Caco-2 (cell line): ENCODE measurements at places on chromosomes 6 and 20. TPM values are rescaled to one million over a fixed set of nuclear protein-coding genes. Genes with fewer than 3 reads are reported as not detected.

The FOXS1 gene
- not detected in 2 replicates for total RNA-seq

The ANKRD66 gene
- not detected in 2 replicates for total RNA-seq

- no peak for DNase-seq
Measured at GRCh38 chr6:99905209-99906106, 88.6 kb downstream of the MCHR2 start.

DNA sequence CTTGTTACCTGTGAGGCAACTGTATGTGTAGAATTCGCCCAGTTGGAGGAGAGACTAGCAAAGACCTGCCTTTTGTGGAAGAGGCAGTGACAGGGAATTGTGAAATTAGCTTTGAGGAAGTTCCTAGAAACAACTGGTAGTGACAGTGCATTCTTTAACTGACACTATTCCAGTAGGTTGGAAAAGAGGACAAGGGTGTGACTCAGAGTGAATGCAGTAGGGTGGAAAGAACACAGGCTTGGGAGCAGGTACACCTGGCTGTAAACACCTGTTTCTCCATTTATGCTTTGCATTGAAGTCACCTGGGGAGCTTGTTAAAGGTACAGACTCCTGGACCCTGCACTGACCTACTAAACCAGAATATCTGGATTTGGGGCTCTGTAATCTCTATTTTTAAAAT is 295.7 kb downstream of the PHACTR1 start:
- DNase-seq, result no peak

DNA sequence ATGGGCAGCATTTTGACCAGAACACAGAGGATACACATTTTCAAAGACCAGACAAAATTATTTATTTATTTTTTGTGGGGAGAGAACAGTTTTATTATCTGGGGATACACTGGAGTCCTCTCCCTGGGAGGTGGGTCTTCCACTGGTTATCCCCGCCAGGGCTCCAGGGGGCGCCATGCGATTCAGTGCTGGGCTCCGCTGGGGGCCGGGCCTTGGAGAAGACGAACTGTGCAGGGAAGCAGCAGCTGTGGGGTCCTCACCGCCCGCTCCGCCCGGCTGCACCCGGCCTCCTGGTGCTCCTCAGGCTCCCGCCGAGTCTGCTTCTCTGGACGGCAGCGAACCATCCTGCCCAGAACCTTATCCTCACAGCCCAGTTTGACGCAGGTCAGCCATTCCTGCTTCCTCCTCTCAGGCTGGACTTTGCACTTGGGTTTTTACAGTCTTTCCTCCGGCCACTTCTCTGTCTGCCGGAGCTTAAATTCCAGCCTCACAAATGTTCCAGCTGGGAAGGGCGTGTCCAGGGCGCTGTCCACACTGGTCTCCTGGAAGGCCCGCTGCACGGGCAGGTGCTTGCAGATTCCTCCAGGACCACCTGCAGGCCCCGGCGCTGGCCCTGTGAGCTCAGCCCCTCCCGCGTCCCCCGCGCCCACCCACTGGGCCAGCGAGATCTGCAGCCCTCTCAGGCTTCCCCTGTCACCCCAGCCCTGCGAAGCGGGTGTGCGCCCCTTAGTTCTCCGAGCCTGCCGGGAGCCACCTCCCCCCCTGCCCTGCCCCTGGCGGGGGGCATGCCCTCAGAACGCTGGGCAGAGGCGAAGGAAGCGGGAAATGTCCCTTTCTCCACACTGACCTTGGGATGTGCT is 1830.0 kb upstream of the DEFB115 start:
- peak; percentile 84 for DNase-seq

- no peak for DNase-seq
Measured at GRCh38 chr6:50289366-50289765, 239.6 kb upstream of the DEFB112 start.

DNA sequence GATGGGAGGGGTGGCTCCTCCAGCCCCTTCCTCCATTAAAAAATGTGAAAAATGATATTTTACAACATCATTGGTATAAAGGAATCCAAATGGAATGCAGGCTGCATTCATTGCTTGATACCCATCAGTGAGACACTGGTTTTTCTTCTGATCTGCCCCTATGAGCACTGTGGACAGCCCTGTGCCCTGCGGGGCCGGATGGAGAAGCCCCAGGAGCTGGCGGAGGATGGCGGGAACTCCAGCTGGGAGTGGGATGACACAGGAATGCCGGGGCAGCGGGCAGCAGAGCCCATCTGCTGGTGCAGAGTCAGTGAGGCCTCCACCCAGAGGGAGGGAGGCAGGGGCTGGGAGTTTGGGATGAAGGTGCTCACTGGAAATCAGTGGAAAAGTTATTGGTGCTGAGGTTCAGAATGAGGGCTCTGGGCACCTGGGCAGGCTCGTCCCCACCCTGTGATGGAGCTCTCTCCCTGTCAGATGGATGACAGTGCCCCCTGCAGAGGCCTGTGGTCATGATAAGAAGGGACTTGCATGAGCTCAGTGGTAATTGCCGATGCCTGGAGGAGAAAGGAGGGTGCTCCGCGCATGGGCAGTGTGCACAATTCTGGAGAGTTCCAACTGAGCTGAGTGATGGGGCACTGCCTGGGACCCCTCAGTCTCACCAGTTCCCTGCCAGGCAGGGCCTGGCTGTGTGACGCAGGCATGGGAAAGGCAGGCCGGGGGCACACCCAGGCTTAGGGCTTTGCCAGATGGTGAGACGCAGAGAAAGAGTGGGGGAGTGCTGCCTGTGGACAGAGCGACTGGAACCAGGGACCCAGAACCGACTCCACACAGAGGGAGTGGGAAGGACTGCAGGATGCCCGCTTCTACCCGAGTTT is 23.2 kb downstream of the CTCFL start:
- peak; percentile 77 for DNase-seq
